Forelimb muscle (tissue), 1 donor: ENCODE measurements at places on chromosomes 16 and 17.

DNA sequence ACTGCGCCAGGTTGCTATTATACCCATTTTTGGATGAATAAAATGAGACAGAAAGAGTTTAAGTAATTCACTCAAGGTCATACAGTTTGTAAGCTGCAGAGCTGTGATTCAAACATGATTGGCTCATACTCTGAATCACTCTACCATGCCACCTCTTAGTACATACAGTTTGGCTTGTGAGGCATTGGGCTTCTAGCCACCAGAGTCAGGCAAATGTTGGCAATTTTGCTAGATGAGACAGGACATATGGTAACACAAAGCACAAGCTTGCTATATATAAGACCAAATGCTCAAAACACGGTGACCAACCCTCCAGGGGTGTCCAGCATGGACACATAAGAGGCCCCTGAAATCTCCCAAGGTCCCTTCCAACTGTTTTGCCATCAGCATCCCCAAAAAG is 236.0 kb upstream of the IRX5 start:
- no peak for DNase-seq

DNA sequence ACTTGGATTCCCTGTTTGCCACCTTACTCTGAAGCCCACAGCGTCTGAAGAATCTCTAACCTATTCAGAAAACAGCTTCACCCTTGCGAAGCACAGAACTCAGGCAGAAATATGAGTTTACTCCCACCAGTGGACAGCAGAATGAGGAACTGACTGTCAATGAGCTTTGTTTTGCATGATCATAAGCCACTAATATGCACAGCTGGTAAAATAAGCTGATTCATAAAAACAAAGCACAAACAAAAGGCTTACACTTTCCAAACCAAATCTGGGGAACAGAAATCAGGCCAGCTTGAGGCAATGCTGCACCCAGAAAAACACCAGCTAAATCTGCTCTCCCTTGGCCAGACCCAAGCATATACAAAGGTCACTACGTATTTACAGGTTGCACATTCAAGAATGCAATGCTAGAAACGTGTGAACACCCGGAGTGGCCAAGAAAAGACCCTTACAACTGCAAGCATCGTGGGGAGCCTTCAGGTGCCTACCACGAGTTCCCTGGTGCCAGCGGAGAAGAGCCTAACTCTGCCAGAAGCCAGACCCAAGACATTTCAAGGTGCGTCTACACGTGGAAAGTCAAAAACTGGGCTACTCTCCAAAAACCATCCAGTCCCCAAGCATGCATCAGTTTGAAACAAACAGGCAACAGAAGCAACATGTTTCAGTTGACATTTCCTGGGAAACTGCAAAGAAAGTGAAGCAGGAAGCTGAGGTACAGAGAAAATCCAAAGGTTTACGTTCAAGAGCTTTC is 207.1 kb downstream of the ZFHX3 start:
- DNase-seq = no peak

- no peak for DNase-seq
Observed at GRCh38 chr17:51028176-51028863, 92.3 kb downstream of the SPAG9 start.

- no peak for DNase-seq
Observed at GRCh38 chr17:42678951-42679491, 2.2 kb upstream of the PLEKHH3 start.

DNA sequence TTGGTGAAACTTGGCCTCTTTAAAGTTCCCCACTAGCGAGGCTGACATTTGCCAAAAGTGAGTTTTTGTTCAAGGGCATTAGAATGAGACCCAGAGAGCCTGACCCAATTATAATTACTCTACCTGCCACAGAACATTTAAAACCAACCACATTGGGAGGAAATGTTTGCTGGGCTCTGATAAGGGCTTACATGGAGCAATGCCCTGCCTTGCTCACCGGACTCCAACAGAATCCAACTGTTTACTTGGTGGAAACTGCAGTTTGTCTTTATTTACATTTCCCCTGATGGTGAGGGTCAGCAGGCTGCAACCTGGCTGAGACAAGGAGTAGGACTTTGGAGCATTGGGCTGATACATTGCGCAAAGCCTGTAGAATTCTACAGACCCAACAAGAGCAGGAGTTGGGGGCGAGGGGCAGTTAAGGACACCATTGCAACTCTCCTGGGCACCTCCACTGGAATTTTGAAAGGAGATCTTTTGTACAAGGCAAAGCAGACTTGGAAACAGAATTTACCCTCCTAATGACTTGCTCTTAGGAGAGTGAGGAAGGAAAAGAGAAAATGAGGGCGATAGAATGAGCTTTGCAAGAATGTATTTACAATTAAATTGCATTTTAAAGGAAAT is 368.6 kb downstream of the SHISA9 start:
- DNase-seq = no peak

DNA sequence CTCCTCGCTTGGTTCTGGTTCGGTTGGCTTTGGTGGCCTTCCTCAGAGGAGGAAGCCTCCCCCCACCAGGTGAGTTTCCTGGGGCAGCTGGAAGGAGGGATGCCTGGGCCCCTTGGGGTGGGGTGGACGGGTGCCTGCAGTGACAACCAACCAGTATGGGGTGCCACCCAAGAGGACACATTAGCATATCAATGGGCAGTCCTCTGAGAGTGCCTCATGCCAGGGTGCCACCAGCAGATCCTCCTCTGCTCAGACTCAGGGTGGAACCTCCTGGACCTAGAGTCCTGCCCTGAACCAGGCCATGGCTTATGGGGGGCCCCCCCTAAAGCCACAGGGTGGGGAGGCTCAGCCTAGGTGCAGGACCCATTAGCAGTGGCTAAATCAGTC is 2.7 kb downstream of the PPP1R1B start:
- DNase-seq = no peak

- DNase-seq = no peak
Observed at GRCh38 chr16:2798723-2799204, 494 bp downstream of the PRSS41 start.
